ENCODE measurements at places on chromosomes 7 and 10.

DNA sequence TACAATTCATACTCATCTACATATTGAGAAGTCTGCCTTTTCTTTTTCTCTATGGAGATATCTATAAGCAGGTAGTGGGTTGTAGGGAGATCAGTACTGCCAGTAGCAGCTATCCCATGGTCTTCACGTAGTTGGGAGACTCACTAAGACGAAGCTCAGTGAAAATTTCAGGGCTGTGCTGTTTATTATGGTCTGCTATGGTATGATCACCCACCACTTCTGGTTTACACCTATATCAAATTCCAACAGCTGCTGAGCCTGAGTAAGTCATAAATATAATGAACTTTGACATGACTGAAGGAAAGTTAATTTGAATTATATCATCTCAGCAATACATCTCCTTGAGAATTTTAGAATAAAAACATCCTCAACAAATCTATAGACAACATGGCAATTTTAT lies 741.7 kb downstream of the GRM8 start:
- no peak for DNase-seq

- no peak for DNase-seq
These were observed 53.5 kb downstream of the BMS1 start for GRCh38 chr10:42836096-42836495.

DNA sequence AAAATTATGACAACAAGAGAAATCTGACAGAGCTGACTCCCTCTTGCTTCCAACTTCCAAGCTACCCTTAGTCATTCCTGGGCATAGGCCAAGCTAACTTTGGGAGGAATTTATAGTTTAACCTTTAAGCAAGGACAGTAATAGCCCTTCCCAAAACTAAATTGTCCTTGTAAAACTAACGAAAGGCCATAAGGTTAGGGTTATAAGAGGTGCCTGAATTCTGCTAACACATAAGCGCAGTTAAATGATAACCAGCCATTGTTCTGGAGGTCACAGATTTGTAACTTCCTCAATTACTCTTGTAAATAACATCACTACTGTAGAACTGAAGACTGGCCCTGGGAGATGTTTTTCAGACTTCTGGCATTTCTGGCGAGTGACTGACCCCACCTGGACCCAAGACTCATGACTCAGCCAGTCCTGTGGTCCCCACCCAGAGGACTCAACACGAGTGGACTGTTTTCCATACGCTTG lies 481.2 kb downstream of the KCNMA1 start:
- DNase-seq = no peak

DNA sequence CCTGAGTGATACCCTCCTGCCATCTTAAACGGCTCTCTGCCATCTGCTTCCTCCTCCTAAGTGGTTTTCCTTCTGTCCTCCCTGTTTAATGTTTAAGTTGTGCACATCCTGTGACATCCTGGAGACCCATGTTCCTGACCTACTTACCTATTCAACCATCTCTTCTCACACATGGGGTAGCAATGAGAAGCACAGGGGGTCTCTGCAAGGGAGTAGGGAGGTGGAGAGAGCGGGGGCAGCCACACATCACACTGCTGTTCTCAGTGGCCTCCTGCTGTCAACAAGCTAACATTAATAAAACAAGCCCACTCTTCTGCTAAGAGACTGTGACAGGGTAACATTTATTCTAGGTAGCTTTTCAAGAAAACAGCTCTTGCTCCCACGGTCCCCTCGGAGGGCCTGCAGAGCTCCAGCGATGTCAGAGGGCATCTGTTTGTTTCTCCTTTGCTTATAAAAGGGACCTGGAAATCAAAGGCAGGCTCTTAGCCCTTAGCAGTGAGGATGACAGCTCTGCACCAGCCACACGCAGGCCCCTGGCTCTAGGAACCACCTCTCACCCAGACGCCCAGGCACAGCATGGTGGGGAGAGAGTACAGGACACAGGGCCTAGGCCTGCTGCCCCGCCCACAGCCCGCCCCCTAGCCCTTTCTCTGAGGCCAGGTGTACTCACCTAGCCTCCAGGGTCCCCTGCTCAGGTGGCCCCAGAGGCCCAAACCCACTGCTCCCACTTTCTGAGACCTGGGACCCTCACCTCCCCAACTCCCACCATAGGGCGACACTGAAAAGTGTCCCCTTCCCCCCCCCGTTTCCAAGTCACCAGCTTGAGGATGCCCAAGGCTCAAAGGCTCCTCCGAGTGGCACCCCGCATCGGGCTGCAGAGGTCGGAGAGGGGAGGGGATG lies 943 bp upstream of the SLC18A2 start:
- DNase-seq = no peak

DNA sequence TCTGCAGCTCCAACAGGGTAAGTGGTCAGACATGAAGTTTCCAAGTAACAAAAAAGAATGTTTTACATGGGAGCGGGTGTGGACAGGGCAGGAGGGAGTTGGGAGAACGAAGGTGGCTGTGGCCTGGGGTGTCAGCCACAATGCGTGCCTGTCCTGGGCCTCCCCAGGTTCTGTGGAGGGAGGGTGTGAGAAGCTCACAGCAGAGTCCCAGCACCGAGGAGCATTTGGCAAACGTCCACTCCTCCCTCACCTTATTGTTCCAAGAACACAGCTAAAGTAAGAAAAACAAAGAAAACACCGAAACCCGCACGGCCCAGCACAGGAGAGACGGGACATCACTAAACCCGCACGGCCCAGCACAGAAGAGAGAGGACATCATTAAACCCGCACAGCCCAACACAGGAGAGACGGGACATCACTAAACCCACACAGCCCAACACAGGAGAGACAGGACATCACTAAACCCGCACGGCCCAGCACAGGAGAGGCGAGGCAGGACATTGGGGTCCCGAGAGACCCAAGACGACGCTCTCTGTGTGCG lies 226.4 kb downstream of the MAD1L1 start:
- DNase-seq = no peak

GRCh38 chr10:48491392-48492139 lies 113.3 kb downstream of the ARHGAP22 start:
- no peak for DNase-seq

DNA sequence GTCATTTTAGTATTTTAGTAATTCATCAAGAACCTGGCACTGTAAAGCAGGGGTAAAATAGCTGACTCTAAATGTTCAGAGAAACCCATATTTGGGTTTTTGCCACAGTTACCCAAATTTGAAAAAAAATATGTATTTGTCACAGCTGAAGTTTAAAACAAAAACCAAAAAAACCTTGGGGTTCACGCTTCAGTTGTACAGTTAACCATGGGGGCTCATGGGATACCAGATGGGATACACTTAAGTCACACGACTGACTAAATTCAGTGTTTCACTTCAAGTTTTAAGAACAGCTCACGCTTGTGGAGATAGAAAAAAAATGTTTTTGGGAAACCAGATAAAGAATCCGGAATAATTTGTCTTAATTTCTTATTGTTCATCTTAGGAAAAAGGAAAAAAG lies 2.1 kb downstream of the ARL3 start:
- DNase-seq = no peak

- no peak for DNase-seq
These were observed 239.3 kb downstream of the AUTS2 start for GRCh38 chr7:69837387-69838068.

GRCh38 chr10:17426263-17426750 lies 28.1 kb downstream of the ST8SIA6 start:
- DNase-seq = no peak

- DNase-seq = no peak
These were observed 39.8 kb downstream of the CDH23 start for GRCh38 chr10:71436268-71437125.

DNA sequence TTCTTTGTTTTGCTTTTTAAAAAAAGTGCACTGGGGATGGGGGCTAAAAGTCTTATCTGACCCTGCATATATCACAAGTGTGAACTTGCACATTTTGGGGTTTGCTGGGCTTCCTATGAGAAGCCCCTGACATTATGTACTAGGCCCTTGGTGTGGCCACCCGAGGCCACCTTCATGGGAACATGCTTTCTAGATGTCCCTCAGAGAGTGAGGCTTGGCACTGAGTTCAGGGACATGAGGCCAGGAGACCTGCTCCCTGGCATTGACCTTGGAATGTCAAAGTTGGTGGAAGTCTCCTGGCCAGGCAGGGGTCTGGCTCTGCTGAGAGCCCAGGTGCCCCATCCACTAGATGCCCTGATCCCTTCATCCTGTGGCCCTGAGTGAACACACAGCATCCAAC lies 536.2 kb downstream of the TCERG1L start:
- no peak for DNase-seq

DNA sequence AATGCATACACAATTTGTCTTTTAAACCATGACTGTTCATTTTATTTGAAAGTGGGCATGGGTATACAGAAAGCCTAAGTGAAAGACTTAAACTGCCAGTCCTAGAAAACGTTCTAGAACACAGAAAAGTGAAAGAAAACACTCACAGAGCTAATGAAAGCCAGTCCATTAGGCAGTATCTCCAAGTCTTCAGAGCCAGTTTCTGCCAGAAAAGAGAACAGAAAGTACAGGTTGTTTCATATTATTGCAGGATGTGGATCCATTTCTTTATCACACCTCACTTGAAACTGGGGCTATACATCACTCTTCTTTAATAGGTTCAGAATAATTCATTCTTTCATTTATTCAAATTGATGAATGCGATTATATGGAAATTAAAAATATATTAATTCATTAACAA lies 7.7 kb downstream of the PON1 start:
- no peak for DNase-seq

DNA sequence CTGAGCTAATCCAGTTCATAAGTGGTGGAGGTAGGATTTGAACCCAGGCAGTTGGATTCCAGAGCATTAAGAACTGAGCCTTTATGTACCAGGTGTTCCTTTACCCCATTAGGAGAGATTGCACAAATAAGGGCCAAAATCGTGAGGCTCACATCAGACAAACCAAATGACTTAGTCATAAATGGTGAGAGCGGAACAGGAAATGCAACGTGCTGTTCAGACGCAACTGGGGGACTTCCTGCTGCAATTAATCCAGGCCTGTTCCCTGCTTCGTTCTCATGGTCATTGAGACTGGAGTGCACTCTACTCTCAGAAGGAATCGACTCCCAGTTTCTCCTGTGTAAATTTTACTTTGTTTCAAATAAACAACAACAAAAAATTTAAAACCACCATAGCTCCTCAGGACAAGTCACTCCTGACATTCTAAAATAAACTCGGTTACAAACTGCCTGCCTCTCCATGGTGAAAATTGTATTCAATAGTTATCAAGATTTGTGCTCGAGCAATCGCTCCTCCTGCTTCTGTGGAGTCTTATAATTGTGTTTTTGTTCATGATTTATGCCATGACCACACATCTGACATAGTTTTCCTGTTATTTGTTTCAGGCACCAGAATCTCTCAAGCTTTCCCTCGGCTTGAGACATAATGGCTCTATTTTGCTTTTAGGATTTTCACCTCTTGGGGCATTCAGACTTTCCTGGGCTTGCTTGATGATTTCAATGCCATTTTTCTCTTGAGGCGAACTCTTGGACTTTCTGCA lies 115.3 kb upstream of the BMPER start:
- no peak for DNase-seq

DNA sequence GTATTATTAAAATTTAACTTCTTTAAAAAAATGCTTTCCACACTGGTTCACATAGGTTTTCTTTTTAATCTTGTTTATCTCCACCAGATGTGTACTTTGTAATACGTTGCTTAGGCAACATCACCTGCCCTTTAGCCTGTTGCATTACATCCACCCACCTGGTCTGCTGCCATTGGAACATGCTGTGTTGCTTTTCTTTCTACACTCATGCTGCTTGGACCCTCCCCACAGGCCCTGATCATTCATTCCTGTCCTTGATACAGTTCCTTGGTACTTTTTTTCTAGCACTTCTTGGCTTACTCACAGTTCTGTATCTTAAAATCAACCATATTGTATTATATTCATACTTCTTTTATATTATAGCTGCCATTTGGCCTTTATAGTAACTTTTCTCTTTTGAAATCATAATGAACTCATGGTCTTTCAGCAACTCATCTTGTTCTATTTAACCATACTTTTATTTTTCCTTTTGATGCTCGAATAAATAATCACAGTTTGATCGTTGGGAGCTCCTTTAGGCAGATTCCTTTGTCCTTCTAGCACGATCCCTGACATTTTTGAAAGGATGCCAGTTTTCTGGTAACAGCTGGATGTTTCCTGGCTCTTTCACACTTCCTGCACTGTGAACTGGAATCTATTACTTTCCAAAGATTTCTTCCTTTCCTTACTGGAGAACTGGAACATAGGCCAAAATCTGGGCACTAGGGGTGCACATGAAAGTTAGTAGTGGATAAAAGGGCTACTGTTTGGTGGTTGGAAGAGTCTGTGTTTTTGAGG lies 125.1 kb downstream of the CDK14 start:
- DNase-seq = no peak

- no peak for DNase-seq
These were observed 174.5 kb downstream of the WDR37 start for GRCh38 chr10:1230592-1231275.

DNA sequence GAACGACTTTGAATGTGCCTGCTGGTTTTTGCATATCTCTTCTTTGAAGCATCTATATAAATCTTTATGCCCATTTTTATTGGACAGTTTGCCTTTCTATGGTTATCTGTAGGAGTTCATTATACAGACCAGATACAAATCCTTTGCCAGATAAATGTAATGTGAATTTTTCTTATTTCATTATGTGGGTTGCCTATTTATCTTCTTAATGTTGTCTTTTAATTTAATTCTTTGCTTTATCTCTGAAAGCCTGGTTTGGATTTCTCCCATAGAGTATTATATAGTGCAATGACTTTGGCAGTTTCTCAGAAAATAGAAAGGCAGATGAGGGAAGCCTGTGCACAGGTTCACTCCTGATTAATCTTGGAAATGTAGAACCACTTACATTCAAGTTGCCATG lies 1025.1 kb downstream of the GRM8 start:
- no peak for DNase-seq

DNA sequence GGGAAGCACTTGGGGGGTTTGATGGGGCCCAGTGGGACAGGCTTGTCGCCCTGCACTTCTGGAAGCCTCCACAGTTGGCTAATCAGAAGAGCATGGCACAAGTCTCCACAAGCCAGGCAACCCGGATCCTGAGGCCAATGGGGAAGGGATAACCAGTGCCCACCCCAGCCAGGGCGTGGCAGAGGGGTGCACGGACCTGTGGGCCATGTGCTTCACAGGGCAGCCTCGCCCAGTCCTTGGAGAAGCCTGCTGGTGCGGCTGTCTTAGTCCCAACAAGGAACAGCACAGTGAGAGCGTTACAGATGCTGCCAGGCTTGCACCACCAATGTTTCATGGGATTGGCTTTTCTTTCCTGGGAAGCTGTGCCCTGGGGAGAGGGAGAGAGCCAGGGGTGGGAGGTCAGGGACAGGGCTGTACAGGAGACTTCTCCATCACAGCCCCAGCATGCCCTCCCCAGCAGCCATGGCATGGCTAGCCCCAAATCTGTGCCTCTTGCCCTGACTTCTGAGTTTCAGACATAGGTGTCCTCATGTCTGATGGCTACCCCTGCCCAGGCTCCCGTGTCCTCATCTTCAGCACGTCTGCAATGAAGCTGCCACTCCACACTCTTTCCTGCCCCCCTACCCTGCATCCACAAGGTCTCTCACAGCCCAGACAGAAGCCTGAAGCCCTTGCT lies 116.0 kb downstream of the PTPN20 start:
- DNase-seq = no peak

DNA sequence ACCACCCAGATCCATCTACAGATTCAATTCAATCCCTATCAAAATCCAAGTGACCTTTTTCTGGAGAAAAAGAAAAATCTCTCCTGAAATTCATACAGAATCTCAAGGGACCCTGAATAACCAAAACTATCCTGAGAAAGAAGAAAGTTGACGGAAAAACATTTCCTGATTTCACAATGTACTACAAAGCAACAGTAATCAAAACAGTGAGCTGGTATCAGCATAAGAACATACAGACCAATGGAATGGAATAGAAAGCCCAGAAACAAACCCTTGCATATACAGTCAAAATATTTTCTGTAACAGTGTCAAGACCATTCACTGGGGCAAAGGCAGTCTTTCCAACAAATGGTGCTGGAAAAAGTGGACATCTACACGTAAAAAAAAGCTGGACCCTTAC lies 89.9 kb downstream of the JMJD1C start:
- DNase-seq = no peak
